Thoracic aorta endothelial cell (primary cell): ENCODE measurements at places on chromosomes 4 and X. TPM values are rescaled to one million over a fixed set of nuclear protein-coding genes. Genes with fewer than 3 reads are reported as not detected.

MAGEC1 gene
- not detected in 2 replicates for total RNA-seq

PPP2R2C gene
- under 0.01 TPM in 1 of 2 replicates, not detected in the other for total RNA-seq

PASD1 gene
- total RNA-seq: not detected in 2 replicates

TGIF2LX gene
- not detected in 2 replicates for total RNA-seq
